ENCODE measurements at places on chromosomes 3 and 15. TPM values are rescaled to one million over a fixed set of nuclear protein-coding genes. Genes with fewer than 3 reads are reported as not detected.

Gene ZNF80
- not detected for total RNA-seq

Gene EIF4E3
- total RNA-seq, result 12.7 TPM

DNA sequence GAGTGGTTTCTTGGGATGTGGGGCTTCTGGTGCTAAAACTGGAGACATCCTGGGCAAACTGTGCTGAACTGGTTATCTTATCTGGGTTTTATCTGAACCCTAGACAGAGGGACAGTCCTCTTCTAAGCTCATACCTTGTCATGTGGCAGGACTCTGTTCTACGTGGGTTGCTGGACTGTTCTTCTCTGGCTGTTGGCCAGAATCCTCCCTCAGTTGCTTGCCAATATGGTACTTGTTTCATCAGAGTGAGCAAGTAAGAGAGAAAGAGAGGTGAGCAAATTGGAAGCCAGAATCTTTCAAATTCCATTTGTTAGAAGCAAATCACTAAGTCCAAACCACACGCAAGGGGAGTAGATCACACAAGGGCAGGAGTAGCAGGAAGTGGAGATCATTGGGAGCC, 291.5 kb upstream of the TBL1XR1 start:
- DNase-seq, result no peak

DNA sequence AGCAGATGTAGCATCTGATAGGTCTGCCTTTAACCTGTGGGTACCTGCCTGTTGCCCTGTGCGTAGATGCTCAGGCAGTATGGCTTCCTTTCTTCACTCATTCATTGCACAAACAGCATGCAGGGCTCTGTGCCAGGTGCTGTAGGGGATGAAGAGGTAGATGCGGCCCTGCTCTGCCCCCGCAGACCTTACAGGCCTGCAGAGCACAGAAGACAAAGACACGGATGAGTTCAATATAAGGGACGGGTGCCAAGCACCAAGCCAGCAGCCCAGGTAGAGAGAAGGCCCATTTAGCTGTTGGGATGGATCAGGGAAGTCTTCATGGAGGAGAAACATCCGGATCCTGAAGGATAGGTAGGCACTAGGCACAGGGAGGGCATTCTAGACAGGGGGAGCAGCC, 69.4 kb downstream of the AAGAB start:
- no peak for DNase-seq

Gene THPO
- not detected for total RNA-seq

DNA sequence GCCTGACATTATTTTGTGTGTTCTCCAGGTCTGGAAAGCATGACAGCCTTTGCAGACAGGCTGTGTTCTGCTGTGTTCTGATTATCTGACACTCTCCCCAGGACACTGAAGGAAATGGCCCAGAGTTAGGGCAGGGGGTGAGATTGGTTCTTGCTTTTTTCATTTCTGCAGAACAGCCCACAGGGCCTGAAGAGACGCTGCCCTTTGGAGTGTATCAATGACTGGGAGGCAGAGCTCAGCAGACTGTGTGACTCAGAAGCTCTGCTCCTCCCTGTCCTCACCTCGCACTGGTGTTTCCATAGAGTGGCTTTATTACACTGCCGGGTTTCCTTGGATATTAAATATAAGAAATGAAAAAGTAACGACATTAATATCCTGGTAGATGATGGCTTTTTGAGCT, 523.6 kb downstream of the NTRK3 start:
- no peak for DNase-seq

DNA sequence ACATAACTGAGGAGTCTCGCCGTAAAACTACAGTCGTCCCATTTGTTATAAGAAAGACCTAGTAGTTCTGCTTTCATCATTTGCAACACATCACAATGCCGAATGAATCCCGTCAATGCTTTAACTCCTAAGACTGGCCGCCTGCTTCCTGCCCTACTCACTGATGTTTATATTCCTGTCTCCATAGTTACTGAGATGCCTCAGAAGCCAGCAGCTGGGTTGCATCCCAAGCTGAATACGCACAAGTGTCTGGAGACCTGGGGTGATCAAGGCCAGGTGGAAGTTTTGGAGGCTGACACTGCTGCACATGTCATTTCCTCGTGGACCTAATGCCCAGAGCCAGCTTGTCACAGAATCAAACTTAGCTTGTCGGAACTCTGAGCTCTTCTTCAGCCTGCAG, 95.2 kb upstream of the UBE2E1 start:
- DNase-seq, result no peak

Gene ITIH4
- 2.1 TPM for total RNA-seq

Gene GNAT1
- total RNA-seq, result not detected

DNA sequence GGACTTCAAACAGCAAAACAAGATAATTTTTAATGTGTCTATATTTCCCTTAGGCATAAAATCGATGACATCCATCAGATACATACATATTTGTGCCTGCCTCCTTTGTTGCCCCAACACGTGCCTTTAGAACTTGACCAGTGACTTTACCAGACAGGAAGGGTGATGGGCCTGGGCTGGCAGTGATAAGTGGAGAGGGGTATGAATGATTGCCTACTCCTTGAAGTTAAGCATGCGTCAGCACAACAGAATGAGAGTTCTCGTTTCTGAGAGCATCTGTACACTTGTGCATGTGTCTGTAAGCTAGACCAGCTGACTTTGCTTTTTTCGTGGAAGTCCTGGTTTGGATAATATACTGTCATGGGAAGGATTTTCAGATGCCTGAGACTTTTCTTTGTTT, 54.9 kb upstream of the COL6A6 start:
- DNase-seq, result no peak

DNA sequence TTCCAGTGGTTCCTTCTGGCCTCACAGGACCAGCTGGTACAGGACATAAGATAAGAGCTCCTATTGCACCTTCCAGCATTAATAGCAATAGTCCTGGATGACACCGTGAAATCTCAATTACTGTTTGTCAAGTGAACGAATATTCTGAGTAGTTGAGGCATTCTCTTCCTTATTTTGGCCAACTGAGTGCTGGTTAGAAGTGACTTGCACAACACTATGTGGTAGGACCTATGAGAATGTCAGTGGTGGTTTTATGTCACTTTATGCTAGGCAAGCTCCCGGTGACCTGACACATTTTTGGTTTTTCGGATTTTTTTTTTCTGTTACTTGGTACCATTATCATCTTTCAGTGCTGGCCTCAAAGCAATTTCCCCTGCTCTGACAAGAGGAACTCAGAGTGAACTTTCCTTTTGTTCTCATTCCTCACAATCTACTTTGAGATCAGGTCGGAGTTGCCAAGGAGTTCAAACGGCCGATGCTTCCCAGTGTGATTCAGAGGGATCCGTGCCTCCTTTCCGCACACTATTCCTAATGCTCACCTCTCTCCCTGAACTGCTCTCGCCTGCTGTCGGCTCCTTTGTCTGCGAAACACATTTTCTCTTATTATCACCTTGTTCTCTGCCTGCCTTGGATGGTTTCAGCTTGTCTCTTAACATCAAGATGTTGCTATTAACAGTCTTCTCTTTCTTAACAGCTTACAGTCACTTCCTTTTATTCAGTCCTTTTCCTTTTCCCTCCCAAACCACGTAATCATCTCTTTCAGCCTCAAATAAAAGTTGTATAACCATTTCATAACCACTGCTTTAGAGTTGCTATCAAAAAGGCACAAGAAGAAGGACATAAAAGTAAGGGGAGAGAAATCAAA, 35.8 kb downstream of the QTRT2 start:
- no peak for DNase-seq

Measured in suprapubic skin (tissue), 4 donors.